ENCODE measurements at places on chromosomes 7 and 10. TPM values are rescaled to one million over a fixed set of nuclear protein-coding genes. Genes with fewer than 3 reads are reported as not detected.

NODAL gene
- total RNA-seq, result not detected

OR6B1 gene
- total RNA-seq, result not detected

BCAP29 gene
- total RNA-seq, result 34.6 TPM

DGKB gene
- total RNA-seq, result 0.15 TPM

TSPAN15 gene
- total RNA-seq, result 0.44 TPM

TFEC gene
- total RNA-seq, result 0.17 TPM

CFTR gene
- total RNA-seq, result not detected

GJD4 gene
- not detected for total RNA-seq

TRPV5 gene
- total RNA-seq, result not detected

RASSF4 gene
- 15.1 TPM for total RNA-seq

IPMK gene
- total RNA-seq, result 7.1 TPM

ACTR3C gene
- total RNA-seq, result under 0.01 TPM

AZGP1 gene
- not detected for total RNA-seq

PKD2L1 gene
- not detected for total RNA-seq

PDK4 gene
- total RNA-seq, result 0.29 TPM

MSMB gene
- total RNA-seq, result not detected

CRYGN gene
- 0.58 TPM for total RNA-seq

STEAP1 gene
- total RNA-seq, result 63.1 TPM

FAM221A gene
- 2.8 TPM for total RNA-seq

SLC26A4 gene
- total RNA-seq, result 0.33 TPM

CHAT gene
- not detected for total RNA-seq

PON1 gene
- not detected for total RNA-seq

UTF1 gene
- total RNA-seq, result not detected

CLCN1 gene
- not detected for total RNA-seq

RALA gene
- 33.3 TPM for total RNA-seq

All from smooth muscle cell of trachea (primary cell).